Cardiac muscle cell (in vitro differentiated cells and primary cell): ENCODE measurements at places on chromosomes 2 and 18. TPM values are rescaled to one million over a fixed set of nuclear protein-coding genes. Genes with fewer than 3 reads are reported as not detected.

GRCh38 chr2:117960231-117960630 is 53.6 kb downstream of the CCDC93 start:
- peak; percentile 25 for DNase-seq

GRCh38 chr2:171323971-171324528 is 109.7 kb downstream of the METTL8 start:
- no peak for DNase-seq

GRCh38 chr2:128661311-128661710 is 342.6 kb upstream of the HS6ST1 start:
- DNase-seq: no peak

The CCDC102B gene
- polyA plus RNA-seq: 6.1 and 8.9 TPM in 2 replicates

The CNTNAP5 gene
- not detected in 2 replicates for polyA plus RNA-seq

DNA sequence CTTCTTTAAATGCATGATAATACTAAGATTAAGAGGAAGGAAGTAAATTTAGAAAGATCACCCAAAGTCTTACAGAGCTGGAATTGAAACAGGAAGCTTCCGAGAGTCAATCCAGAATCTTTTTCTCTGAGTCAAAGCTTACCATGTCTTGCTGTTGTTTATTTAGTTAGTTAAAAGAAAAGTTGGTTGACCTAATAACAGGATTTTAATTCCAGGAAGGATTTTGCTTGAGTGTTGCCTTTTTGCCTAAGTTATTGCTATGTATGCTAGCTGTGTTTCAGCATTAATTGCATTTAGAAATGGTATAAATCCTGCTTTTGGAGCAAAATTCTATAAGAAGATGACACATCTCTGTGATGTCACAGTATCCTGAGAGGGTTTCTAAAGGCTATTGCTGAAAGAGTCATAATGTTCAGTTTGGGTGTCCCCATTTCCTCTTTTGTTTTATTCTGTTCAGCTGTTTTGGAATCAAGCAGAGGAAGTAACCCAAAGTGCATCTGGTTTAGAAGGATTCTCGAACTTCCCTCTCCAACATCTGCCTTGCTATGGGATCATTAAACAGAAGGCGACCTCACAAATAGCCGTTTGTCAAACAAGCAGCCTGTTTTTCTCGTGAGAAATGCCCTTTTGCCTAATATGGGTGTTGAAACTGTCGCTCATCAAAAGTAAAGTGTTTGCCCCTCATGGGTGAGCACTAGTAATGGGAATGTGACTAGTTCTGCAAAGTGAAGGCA is 271.5 kb upstream of the MMADHC start:
- no peak for DNase-seq
